Right ventricle myocardium inferior (tissue), 1 donor: ENCODE measurements at places on chromosomes 12 and 14. TPM values are rescaled to one million over a fixed set of nuclear protein-coding genes. Genes with fewer than 3 reads are reported as not detected.

The ZFYVE21 gene
- total RNA-seq = 46.9 TPM

The CCDC38 gene
- total RNA-seq = not detected

The COX8C gene
- total RNA-seq = 0.51 TPM

The OR11H12 gene
- not detected for total RNA-seq

The MIA2 gene
- total RNA-seq = 22.2 TPM

The ETFBKMT gene
- total RNA-seq = 6.4 TPM

The IKZF4 gene
- 9.5 TPM for total RNA-seq

The KRT75 gene
- not detected for total RNA-seq
